ENCODE measurements at places on chromosomes 12 and 14.

DNA sequence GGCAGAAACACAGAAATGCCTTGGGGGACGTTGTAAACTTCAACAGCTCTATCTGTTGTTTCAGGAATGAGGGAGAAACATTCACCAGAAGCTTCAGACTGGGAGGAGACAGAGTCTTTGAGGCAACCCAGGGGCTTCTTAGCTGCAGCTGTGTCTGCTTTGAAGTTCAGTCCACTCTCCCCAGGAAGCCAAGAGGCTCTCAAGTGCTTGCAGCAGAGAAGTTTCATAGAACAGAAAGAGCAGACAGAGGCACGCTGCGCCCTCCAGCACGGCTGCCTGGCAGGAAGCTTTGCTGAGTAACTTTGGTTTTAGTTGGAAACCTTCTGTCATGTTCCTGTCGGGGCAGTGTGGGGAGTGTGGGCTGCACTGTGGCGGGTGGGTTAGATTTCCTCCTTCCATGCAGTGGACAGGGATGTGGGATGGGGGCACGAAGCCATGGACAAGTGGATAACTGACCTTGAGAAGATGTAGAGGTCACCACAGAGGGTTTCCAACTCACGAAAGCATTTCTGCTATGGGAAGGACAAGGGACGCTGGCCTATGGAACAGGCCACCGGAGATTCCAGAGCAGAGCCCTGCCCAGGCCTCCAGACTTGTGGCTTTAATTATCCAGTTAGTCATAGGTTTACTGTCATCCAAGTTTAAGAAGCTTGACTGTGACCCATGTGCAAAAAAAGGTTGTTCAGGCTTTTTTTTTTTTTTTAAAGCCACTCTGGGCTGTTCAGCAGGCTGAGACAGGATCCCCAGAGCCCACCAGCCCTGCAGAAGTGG, 107.7 kb downstream of the ARF6 start:
- peak; percentile 43 for DNase-seq

GRCh38 chr14:29650554-29651269, 276.9 kb downstream of the PRKD1 start:
- DNase-seq = no peak

- DNase-seq = no peak
These were observed 16.6 kb downstream of the SMUG1 start for GRCh38 chr12:54172168-54172567.

DNA sequence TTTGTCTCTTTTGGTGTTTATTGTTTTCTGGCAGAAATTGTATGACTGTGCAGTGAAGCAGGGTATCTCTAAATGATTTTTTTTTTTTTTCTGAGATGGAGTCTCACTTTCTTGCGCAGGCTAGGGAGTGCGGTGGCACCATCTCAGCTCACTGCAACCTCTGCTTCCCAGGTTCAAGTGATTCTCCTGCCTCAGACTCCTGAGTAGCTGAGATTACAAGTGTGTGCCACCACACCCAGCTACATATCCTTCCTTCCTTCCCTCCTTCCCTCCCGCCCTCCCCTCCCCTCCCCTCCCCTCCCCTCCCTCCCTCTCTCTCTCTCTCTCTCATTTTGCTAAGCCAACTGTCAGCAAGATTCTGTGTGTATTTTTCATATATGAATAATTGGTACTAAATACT, 94.4 kb downstream of the PPHLN1 start:
- DNase-seq = no peak

DNA sequence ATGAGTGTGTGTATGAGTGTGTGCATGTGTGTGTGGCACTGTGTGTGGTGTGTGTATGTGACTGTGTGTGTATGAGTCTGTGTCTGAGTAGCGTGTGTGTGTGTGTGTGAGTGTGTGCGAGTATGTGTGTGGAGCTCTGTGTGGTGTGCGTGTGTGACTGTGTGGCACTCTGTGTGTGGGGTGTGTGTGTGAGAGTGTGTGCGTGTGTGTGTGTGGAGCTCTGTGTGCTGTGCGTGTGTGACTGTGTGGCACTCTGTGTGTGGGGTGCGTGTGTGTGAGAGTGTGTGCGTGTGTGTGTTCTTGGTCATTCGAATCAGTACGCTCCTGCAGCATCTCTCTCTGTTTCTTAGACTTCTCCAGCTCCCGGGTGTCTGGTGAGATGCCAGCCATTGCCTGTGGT, 76.9 kb upstream of the TMEM132C start:
- no peak for DNase-seq

- no peak for DNase-seq
These were observed 583.7 kb upstream of the LRFN5 start for GRCh38 chr14:41022932-41023331.

GRCh38 chr12:54257332-54257731, 22.6 kb downstream of the CBX5 start:
- no peak for DNase-seq

DNA sequence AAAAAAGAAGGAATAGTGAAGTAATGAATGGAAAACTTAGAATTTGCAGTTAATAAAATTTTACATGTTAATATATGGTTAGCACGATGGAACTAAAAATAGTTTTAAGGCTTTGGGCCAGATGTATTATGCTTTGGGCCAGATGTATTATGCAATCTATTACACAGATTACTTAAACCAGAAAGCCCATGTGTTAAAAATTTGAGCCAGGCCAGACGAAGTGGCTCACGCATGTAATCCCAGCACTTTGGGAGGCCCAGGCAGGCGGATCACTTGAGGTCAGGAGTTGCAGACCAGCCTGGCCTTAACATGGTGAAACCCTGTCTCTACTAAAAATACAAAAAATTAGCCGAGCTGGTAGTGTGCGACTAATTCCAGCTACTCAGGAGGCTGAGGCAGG, 17.2 kb downstream of the IFT81 start:
- no peak for DNase-seq

GRCh38 chr12:11761869-11762567, 112.5 kb downstream of the ETV6 start:
- DNase-seq = no peak

GRCh38 chr12:65189028-65189718, 19.8 kb downstream of the LEMD3 start:
- no peak for DNase-seq

GRCh38 chr12:88556213-88556774, 24.0 kb downstream of the KITLG start:
- DNase-seq = no peak

DNA sequence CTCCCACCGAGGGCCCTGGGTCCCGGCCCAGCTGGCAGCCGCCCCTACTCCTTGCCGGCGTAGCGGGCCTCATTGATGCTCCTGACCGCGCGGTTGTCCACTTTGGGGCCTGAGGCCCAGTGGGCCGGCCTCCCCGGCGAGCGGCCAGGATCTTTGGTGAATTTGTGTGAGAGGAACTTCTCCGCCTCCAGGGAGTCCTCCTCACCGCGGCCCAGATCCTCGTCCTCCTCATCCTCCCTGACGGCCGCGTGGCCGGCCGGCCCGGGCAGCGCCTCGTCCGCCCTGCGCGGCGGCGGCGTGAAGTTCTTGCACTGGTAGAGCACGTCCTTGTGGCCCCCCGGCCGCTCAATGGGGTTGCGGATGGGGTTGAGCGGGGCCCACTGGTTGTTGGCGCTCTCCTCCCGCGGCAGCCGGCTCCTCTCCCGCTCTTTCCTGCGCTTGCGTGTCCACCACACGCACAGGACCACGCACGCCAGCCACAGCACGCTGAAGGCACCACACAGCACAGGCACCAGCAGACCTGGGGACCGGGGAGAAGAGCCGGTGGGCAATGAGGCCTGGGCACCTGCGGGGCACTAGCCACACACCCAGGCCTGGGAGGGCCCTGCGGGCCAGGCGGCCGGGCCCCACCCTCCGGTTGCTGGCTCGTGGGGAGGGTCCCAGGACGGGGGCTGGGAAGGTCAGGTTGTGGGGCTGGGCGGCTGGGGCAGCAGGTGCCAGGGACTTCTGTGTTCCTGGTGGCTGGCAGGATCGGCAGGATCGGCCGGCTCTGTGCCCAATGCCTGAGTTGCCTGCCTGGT, 25.7 kb downstream of the JAG2 start:
- peak; percentile 4 for DNase-seq

- peak; percentile 83 for DNase-seq
These were observed 3.0 kb downstream of the LTBP2 start for GRCh38 chr14:74608959-74609611.

- no peak for DNase-seq
These were observed 88.7 kb downstream of the HECTD1 start for GRCh38 chr14:31118892-31119291.

DNA sequence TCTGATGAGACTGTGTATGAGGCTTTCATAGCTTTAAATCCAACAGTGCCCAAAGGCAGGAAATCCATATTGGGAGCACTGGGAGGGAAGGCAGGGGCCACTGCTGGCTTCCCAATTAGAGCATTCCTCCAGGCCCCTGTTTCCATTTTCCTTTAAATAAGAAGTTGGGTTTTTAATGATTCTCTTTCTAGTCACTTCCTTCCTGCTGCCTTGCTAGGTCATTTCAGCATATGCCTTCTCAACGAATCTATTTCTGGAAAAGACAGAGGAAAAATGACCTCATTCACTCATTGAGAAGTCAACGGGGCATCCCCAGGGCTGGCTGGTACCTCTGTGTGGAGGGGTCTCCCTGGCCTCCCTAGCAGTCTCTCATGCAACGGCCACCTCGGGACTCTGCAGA, 43.5 kb downstream of the IGF1 start:
- no peak for DNase-seq

GRCh38 chr12:71664411-71665089, 449 bp downstream of the THAP2 start:
- DNase-seq = no peak

GRCh38 chr12:122117979-122118378, 39.4 kb downstream of the MLXIP start:
- DNase-seq = no peak

- no peak for DNase-seq
These were observed 133.8 kb downstream of the TTC6 start for GRCh38 chr14:37729218-37729617.

GRCh38 chr12:55946553-55946952, 15.6 kb downstream of the DGKA start:
- DNase-seq = no peak

GRCh38 chr12:109201496-109201885, 85.1 kb downstream of the ACACB start:
- no peak for DNase-seq

DNA sequence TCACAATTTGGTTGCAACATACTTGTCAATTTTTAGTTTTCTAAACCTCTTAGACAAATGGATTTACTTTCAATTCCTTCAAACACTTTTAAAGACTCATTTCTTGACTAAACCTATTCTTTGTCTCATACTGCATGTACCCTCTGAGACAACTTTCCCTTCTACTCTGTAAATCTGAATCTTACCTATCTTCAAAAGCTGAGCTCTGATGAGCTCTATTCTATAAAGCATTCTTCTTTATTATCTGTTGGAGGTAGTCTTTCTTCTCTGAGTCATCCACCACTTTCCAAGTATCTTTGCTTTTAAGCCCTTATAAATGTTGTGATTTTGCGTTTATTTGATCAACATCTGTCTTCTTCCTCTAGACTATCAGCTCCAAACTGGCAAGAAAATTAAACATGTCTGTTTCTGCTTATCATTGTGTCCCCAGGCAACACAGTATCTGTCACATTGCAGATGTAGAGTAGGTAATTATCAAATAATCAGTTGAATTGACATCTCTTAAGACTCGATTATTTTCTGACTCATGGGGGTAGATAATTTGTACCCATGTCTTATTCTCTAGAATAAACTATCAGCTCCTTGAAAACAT, 265.6 kb upstream of the FAR2 start:
- peak; percentile 25 for DNase-seq

DNA sequence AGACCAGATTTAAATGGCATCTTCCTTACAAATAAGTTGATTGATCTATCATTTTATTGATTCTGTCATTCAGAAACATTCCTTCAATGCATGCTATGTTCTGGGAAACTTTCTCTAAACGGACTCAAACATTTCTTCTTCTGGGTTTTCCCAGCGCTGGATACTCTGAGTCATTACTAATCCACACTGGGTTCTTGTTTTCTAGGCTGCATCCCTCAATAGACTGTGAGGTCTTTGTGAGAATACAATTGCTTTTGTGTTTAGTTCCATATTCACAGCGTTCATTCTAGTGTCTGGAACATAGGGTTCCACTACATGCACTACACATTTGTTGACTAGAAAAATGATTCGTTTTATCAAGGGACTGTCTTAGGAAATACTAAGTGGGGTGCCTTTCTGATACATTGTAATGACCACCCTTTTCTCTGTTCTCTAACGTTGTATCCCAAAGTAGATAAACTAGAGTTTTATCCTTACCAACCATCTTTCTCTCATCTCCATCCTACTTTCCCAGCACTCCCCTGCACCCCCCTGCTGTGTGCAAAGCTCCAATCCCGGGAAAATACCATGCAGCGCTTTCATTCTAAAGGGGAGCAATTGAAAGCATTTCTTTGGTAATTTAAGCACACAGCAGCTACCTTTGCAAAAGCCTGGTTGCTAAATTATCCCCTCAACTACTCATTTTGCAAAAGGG, 878.7 kb downstream of the DIO2 start:
- no peak for DNase-seq

- no peak for DNase-seq
These were observed 14.4 kb upstream of the SDR39U1 start for GRCh38 chr14:24456980-24457379.

DNA sequence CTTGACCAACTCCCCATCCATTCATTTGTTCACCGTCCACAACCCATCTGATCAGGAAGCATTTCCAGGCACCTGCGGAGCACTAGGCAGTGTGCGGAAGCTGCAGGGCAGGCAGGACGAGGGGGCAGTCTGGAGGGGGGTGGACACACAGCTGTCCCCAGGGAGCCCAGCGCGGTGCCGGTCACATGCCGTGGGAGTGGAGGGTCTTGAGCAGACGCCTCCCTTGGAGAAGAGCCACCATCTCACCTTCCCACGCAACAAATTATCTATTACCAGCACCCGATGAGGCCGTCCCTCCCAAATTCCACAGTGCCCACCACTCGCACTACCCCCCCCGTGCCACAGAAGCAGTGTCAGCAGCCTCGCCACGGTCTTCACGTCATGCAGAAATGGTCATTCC, 10.8 kb downstream of the DLK1 start:
- DNase-seq = no peak

- no peak for DNase-seq
These were observed 2.1 kb downstream of the SDR9C7 start for GRCh38 chr12:56932146-56932545.

DNA sequence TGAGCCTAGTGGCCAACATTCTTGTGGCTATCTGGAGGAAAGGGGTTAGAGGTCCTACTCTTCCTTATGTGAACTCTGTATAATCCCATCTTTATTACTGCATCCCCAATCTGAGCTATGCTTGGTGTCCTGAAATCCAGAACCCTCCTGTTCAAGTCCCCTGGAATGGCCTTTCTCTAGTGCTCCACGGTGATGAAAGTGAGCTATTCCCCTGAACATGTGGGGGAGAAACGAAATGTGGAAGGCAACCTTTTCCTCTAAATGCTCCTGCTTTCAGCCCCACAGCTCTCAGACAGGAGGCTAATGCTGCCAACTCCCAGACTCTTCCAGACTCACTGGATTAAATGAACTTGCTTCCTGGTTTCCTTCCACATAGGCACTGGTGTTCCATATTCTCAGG, 2.5 kb upstream of the PGAM5 start:
- DNase-seq = no peak

- DNase-seq = no peak
These were observed 8.9 kb downstream of the RNASE11 start for GRCh38 chr14:20578784-20579502.

GRCh38 chr12:21369141-21369980, 3.3 kb upstream of the IAPP start:
- DNase-seq = no peak
